Activated CD4-positive, alpha-beta T cell treated with anti-CD3 and anti-CD28 coated beads for 48 hours (primary cell): ENCODE measurements at places on chromosomes 3 and 15.

DNA sequence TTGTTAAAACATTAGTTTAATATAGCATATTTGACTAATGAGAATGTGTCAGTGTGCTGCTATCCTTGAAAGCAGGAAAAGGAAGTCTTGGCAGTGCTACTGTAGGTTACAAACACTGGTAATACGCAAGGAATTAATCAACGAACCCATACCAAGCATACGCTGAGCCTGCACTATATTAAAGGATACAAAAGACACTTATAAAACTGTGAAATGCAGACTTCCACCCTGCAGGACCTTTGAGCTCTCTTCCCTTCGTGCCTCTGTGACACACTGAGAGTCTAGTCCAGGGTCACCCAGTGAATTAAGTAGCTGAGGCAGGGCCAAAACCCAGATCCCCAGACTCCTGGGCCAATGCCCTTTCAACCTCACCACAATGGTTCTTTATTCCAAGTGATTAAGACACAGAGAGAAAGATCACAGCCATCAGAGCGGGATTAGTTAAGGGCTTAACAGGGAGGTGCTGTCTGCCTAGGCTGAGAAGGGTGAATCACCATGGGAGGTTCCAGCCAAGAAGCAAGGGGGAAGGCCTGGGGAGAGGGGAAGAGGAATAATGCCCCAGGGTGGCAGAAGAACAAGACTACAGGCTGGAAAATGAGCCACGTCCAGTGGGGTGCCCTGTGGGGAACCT, 6.8 kb downstream of the ANXA2 start:
- DNase-seq, result no peak

DNA sequence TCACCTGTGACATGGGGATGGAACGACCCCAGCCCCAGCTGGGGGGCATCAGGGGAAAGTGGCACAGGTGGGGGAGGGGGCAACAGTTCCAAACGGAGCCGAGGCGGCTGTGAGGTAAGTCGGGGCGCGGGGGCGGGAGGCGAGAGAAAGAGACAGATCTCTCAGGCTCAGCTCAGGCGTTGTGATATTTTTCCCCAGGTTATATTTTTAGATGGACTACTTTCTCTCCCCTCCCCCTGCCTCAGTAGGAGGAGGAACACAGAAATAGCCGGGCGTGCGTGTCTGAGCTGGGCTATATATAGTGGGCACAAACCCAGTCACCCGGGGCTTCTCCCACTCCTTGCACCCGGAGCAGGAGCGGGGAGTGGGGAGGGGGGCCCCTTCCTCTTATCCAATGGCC, 91.0 kb upstream of the LINGO1 start:
- no peak for DNase-seq

DNA sequence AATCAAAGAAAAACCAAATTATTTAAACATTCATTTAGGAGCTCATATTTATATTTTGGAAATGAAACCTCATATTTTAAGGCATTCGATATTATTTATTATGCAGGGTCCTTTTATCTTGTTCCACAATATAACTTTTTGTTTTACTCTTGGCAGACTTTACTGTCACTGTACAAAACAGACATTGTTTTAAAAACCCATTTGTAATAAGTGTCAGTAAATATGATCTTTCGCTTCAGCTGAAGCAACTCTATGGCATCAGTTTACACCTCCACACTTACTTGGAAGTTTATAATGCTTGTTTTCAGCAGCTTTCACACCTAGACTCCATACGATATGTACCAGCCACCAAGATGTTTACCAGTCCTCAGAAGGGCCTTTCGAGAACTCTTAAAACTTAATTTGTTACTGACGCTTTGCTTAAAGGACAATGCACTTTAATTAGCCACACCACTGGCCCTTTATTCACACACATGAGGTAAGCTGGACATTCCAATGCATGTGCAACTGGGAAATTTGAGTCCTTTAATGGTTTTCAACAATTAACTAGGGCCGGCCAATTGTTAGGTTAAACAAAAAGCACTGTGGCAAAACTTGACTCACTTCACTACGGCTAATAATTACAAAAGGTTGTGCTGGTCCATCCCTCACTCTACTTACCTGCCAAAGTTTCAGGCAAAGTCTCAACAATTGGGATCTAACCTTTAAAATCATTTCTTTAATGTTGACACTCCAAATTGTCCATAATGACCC, 16.7 kb downstream of the WWTR1 start:
- DNase-seq, result no peak

DNA sequence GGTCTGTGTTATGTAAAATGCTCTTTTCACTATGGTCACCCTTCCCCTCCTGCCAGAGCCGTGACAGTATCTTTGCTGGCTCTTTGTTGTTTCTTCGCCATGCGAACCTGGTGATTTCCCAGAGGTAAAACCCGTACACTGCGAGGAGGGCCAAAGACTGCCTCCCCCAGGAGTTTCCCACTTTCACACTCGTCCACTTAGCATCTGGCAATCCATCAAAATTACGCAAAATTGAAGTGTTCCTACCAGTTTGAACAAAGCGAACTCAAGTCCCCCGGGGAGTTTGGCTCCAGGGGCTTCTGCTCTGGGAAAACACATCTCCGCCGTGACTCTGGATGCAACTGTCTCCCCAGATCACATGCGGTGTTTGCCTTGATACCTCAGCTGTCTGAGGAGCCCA, 239.9 kb downstream of the FAM43A start:
- DNase-seq, result no peak

- DNase-seq, result no peak
Measured at GRCh38 chr15:61146091-61146930, 82.8 kb downstream of the RORA start.

DNA sequence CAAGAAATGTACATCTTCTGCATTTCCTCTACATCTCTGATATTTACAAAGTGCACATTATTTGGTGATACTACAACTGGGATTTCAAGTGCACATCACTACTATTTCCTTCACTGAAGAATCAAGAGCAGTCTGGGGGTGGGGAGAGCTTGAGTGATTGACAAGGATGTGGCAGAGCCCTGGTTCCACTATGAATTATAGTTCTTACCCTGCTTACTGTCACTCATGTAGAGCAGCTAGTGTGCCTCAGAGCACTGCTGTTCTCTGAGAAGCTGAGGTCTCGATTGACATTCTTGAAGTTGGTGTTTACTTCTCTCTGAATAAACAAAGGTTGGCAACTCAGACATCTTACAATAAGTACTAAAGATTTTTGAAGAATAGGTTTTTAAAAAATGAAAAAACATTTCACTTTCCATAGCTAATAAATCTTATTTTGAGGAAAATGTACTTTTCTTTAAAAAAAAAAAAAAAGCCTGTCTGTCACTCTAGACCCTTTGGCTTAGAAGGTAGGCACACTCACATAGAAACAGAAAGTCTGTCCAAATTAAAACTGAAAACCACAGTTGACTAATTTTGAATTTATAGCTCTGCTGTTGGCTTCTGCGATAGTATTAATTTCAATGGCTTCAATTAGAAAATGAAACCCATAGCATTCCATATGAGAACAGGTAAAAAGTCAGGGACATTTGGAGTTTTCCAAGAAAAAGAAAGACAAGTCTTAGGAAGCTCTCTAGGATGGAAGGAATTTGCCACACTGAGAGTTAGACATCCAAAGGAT, 5.6 kb downstream of the GREM1 start:
- no peak for DNase-seq

- peak; percentile 59 for DNase-seq
Measured at GRCh38 chr3:18295171-18295920, 129.8 kb downstream of the SATB1 start.

GRCh38 chr3:72288955-72289691, 504.2 kb upstream of the PROK2 start:
- DNase-seq, result peak; percentile 12

DNA sequence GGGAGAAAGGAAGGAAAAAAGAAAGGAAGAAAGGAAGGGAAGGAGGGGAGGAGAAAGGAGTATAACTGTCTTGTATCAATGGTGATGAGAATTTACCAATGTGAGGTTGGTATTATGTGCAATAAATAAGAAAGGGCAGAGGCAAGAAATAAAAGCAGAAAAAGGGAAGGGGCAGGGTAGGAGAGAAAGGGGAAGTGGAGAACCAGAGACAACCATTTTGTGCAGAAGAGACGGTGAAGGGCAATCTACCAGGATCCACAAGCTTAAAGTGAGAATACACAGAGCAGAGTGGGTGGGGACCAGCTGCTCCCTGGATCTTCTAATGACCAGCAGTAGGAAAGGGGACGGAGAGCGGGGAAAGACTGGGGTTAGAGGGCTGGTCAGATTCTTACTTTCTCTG, 106.9 kb upstream of the SLCO2A1 start:
- no peak for DNase-seq

DNA sequence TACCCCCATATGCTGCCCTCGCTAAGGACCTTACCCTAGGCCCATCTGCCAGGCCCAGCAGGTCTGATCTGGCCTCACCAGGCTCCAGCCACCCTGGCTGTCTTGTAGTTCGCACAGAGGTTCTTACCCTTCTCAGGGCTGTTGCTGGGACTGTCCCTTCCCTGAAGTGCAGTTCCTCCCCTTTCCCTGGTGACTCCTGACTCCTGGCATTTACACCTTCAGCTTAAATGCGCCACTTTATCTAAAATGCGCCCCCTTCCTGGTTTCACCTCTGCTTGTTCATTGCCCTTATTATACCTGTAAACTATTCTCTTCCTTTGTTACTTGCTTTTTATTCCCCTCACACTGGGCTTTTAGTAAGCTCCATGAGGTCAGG, 835 bp upstream of the TTLL3 start:
- DNase-seq, result peak; percentile 25

GRCh38 chr3:177647341-177647740, 450.1 kb upstream of the TBL1XR1 start:
- no peak for DNase-seq

GRCh38 chr3:157700405-157700804, 197.2 kb upstream of the VEPH1 start:
- DNase-seq, result no peak

DNA sequence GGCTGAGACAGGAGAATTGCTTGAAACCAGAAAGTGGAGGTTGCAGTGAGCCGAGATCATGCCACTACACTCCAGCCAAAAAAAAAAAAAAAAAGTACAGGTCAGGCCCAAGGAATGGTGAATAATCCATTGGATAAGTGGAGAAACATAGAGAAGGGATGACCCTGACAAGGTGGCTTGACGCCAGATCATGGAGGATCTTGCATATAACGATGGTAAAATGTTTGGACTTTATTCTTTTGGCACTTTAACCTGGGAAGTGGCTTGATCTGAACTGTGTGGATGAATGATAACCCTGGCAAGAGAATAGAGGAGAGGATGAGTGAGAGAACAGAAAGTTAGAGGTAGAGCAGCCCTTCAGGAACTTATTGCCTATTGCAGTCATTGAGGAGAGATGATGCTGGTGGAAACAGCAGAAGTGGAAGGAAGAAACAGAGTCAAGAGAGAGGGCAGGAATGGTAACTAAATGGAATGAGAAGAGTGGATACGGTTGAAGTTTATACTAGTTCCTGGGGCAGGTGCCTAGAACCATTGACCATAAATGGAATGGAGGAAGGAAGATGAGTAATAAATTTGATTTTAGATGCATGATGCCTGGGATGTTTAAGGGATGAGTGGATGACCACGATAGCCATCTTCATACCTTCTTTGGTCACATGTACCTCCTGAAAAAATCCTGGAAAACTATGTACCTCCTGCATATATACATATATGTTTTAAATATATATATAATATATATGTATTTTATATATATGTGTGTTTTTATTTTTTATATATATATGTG, 57.8 kb downstream of the BLM start:
- DNase-seq, result no peak

DNA sequence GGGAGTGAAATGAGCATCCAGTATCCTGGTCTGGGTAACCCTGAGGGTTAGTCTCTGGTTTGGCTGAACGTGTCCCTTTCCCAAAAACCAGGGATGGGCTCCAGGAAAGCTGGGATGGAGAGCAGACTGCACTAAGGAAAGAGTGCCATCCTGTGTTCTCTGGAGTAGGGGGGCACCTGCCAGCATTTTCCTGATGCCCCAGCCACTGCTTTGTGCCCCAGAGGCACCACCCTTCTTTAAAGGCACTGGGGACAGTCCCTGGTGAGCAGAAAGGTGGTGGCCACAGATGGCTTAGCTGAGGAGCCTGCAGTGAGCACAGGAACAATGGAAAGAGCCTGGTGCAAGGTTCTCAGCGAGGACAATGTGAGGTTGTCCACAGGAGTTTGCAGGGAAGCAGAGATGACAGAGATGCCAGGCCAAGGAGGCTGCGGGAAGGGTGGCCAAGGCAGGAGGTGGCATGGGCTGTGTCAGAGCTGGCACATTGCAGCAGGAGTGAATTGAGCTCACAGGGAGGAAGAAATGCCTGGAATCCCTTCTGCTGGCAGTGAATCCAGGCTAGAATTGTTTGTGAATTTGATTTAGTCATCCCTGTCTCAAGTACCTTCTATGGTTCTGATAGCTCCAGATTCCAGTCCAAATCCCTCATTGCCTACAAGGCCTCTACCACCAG, 39.9 kb downstream of the AMOTL2 start:
- no peak for DNase-seq

DNA sequence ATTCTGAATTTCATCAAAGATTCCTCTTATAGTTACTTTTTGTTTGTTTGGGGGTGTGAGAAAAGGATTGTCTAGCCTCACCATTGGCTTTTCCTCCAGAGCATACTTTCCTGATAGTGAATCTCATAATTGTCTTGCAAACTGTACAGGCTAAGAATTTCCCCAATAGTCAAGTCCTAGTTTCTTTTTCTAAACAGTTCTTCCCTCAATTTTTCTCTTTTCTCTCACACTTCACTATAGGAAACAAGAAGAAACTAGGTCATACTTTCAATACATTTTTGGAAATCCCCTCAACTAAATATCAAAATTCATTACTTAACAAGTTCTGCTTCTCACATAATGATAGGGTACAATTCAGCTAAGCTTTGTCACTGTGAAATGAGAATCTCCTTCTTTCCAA, 241.9 kb downstream of the IL20RB start:
- DNase-seq, result no peak

GRCh38 chr3:161567577-161568361, 71.2 kb downstream of the OTOL1 start:
- no peak for DNase-seq

DNA sequence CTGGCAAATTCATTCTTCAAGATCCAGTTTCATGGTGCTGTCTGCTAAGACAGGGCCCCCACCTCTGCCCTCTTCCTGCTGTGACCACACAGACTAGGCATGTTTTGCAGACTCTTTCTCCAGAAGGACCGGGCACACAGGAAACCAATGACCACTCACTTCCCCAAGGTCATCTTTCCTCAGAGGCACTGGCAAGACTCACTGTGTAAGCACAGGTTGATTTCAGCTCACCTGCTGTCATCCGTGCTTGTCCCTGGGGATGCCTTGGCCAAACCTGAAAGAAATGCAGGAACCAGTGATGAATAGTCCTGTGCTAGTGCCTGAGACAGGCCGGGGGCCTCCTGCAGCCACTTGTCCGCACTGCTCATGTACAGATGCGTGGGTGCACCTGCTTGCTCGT, 33.5 kb downstream of the ALS2CL start:
- DNase-seq, result no peak

DNA sequence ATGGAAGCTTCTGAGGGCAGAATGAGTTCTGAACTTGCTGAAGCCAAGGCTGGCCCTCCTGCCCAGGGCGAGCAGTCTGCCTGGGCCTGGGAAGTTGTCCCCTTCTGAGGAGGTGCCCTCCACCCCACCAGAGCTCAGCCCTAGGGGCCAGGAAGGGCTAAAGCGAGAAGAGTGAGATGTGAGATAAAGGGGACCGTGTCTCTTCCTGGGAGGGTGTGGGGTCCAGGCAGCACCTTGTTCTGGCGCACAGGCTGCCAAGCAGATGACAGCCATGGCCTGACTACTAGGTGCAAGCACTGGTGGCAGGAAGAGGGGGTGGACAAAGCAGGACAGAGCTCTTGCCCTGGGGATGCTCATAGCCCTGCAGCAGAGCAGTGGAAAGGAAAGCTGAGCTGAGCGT, 3.7 kb downstream of the PAK6 start:
- DNase-seq, result no peak

- no peak for DNase-seq
Measured at GRCh38 chr3:16088496-16088895, 86.0 kb upstream of the GALNT15 start.

- no peak for DNase-seq
Measured at GRCh38 chr15:72078887-72079286, 39.1 kb downstream of the MYO9A start.
